H1 (cell line): ENCODE measurements at places on chromosomes 3 and 15. TPM values are rescaled to one million over a fixed set of nuclear protein-coding genes. Genes with fewer than 3 reads are reported as not detected.

DNA sequence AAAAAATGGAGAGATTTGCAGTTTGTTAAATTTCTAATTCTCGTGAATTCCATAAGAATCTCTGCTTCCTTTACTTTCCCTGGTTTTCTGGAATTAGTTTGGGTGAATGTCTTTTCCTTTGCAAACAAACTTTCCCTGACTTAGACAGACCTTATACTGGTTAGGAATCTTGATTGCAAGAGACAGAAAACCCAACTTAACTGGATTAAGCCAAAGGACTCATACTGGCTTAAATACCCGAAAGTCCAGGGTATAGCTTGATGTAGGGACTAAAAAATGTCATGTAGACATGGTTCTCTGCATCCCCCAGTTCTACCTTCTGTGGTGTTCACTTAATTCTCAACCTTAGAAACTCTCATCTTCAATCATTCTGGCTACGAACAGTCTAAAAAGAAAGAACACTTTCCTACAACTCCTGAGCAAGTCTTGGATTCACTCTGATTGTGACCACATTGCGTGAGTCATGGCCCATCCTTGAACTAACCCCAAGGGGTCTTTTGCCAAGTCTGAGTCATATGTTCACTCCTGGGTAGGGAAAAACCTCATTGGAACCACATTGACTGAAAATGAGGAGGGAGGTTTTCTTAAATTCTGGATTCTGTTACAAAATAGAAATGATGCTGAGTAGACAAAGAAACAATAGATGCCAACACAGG is 136.0 kb upstream of the DAZL start:
- no peaks in the 10 kb centered on the region for H3K27me3 ChIP-seq
- no peaks in the 10 kb centered on the region for H3K4me1 ChIP-seq
- DNase-seq = no peak
- no peaks in the 10 kb centered on the region for H3K36me3 ChIP-seq

DNA sequence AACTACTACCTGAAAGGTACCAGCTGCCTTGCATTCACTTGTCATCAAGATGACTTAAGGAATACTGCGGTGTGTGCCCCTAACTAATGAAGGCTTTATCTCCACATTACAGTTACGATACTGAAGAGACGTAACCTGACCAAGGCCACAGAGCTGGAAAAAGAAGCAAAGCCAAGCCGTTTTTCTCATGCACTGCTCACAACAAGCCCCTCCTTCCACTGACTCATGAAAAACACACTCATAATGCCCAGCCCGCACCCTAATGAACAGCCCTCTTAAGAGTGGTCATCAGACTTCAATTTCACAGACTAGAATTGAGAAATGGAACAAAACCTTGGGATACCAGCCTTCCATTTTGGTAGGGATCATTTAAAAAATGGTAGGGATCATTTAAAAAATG is 11.6 kb downstream of the PSMD6 start:
- H3K27me3 ChIP-seq = no peaks in the 10 kb centered on the region
- no peaks in the 10 kb centered on the region for H3K4me1 ChIP-seq
- DNase-seq = no peak
- H3K27ac ChIP-seq = 0 out of 2 replicates have a peak overlapping the region, but pooled peaks have one; percentile 26
- H3K4me3 ChIP-seq = no peak overlapping the region
- H3K36me3 ChIP-seq = peaks cover 84% of the 10 kb centered on the region

- H3K4me3 ChIP-seq = no peak overlapping the region
- H3K4me1 ChIP-seq = peaks cover 39% of the 10 kb centered on the region
- H3K27me3 ChIP-seq = no peaks in the 10 kb centered on the region
- DNase-seq = no peak
- H3K36me3 ChIP-seq = no peaks in the 10 kb centered on the region
- no peak overlapping the region for H3K27ac ChIP-seq
These were observed 183.2 kb downstream of the MEGF11 start for GRCh38 chr15:66070220-66070934.

- no peaks in the 10 kb centered on the region for H3K36me3 ChIP-seq
- H3K27ac ChIP-seq = no peak overlapping the region
- H3K27me3 ChIP-seq = peaks cover 7% of the 10 kb centered on the region; the same call in 1 of the 2 replicates
- H3K4me3 ChIP-seq = peak overlapping the region; percentile 93
- peak; percentile 77 for DNase-seq
- H3K4me1 ChIP-seq = no peaks in the 10 kb centered on the region
These were observed 555 bp downstream of the ATP11B start for GRCh38 chr3:182793663-182794454.

Gene PLAAT1
- 3.4 and 6.0 TPM in 2 replicates for total RNA-seq
